ENCODE measurements at places on chromosomes 6 and 20.

DNA sequence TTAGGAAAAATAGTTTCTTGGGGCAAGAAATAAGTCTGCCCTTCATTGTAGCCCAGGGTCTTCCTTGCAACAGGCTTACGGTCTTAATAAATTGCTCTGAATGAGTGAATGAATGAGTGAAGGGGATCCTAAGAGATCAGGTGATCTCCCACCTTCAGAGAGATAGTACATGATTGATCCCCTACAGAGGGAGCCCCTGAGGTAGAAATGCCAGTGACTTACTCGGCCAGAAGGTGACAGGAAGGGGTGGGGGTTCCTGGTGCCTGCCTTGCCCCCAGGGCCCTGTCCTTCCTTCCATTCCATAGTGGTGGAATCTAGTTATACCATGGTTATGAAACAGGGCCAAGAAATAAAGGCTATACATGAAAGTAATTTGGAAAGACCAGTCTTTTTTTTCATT is 215.3 kb upstream of the SSTR4 start:
- no peak for DNase-seq

GRCh38 chr6:78598966-78599365 is 268.4 kb upstream of the IRAK1BP1 start:
- no peak for DNase-seq

GRCh38 chr6:150752409-150752808 is 113.1 kb upstream of the MTHFD1L start:
- no peak for DNase-seq

- no peak for DNase-seq
Measured at GRCh38 chr6:39215640-39216158, 13.6 kb downstream of the KCNK5 start.

GRCh38 chr20:51667491-51667890 is 100.7 kb downstream of the ATP9A start:
- DNase-seq, result no peak

GRCh38 chr6:33895988-33896387 is 92.2 kb upstream of the MLN start:
- no peak for DNase-seq

- DNase-seq, result peak; percentile 32
Measured at GRCh38 chr6:41546866-41547798, 951 bp downstream of the FOXP4 start.

DNA sequence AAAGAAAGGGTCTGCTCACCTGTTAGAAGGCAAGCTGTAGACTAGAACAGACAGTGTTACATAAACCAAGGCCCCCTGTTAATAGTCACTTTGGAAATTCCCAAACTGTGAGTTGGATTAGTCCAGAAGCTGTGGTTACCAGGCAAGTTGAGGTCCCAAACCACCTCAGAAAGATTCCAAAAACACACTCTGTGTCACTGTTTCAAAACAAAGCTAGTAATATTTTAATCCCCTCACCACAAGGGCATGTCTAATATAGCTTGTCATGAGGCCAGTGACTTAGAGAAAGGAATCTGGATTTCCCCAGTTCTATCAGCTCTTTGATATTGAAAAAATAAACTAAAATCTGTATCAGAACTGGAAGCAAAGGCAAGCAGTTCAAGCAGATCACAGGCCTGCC is 244.6 kb downstream of the HAO1 start:
- DNase-seq, result no peak

- no peak for DNase-seq
Measured at GRCh38 chr6:10146715-10147451, 268.0 kb downstream of the TFAP2A start.

GRCh38 chr6:131122516-131122915 is 12.8 kb upstream of the AKAP7 start:
- no peak for DNase-seq

DNA sequence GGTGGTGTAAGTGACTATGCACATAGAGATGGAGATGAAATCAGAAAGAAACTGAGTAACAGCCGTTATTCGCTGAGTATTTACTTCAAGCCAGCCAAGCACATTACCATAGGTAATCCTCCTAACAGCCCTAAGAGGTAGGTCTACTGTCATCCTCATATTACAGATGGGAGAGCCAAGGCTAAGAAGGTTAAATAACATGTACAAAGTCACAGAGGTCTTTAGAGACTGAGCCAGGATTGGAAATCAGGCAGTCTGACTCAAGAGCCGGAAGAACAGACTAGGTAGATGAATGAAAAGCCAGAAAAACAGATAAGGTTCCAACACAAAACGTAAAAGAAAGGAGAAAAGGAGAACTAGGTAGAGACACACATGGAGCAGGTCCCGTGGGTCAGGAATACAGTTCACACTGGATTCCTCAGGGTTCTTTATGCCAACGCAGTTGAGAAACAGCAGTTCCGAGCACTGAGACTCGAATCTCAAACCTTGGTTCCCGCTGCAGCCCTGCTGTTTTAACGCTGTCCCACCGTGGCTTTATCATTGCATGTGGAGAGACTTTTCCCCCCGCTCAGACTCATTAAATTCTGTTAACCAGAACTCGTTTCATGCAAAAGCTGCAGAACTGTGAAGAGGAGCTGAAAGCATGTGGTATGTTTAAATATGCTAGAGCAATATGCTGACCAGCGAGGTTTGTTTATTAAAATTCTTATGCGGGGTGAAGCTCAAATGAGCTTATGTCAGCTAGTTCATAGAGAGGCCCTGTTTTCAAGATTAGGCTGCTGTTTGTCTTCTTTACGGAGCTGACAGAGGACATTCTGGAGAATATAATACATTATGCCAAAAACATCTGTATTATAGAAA is 537.9 kb downstream of the CD83 start:
- no peak for DNase-seq

All from stimulated activated CD4-positive, alpha-beta T cell treated with anti-CD3 and anti-CD28 coated beads, Interleukin-4, amount 100 ng/mL, for 1 hour (primary cell).